Activated T-cell treated with anti-CD3 and anti-CD28 coated beads for 4 hours (primary cell): ENCODE measurements at places on chromosomes 3 and 15.

GRCh38 chr3:195591220-195591619 lies 7.5 kb upstream of the APOD start:
- DNase-seq = no peak

DNA sequence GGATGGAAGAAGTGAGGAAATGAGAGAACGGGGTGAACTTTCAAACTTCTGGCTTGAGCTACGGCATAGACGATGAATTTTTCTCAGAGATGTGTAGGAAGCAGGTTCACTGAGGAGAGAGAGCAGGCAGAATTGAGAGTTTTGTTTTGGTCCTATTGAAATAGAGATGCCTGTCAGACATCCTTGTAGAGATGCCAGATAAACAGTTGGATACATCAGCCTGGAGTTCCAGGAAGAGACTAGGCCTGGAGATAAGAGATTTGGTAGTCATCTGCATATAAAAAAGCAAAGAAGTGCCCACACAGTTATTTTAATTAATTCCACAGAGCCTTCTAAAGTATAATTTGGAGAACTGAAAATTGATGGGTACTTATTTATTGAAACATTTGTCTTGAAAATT lies 495.6 kb downstream of the IL5RA start:
- no peak for DNase-seq

DNA sequence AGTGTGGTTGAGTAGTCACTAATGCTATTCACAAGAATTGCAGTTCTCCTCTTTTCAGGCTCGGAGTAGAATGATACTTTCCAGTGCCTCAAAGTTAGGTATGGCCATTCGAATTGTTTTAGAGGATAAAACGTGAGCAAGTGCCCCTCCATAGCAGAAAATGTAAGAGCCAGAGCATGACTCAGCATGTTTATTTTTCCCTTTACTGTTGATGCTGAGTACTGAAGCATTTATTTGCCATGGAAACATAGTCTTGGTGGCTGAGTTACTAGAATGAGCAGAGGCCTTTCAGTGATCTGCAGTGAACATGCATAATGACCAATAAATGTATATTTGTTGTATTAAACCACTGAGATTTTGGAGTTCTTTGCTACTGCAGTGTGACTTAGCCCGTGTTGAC lies 540.6 kb downstream of the NLGN1 start:
- no peak for DNase-seq

- DNase-seq = no peak
Observed at GRCh38 chr3:65953301-65953812, 85.4 kb downstream of the MAGI1 start.

GRCh38 chr3:126661532-126662364 lies 6.8 kb upstream of the TXNRD3 start:
- DNase-seq = no peak

- no peak for DNase-seq
Observed at GRCh38 chr3:125052624-125053303, 3.0 kb downstream of the HEG1 start.

DNA sequence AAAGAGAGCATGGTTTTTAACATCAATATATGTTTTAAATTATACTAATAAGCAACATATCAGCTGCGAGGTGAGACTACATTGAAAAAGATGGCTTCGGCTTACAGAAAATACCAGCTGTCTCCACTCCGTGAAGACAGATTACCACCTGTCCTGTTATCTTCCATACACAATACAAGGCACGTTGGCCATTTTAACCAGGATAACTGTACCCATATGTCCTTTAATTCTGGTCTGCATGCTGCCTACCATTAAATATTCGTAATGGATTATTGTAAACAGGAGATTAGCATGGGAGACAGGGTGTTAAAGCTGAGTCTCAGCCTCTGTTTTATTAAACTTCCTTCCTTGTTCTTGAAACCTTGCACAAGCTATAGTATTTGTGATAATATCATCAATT lies 855.5 kb downstream of the ROBO1 start:
- no peak for DNase-seq

- DNase-seq = no peak
Observed at GRCh38 chr15:98445315-98445714, 203.0 kb upstream of the IGF1R start.

GRCh38 chr3:149585401-149585726 lies 72.5 kb downstream of the WWTR1 start:
- no peak for DNase-seq

GRCh38 chr3:186411994-186412393 lies 50.0 kb upstream of the DGKG start:
- DNase-seq = no peak

DNA sequence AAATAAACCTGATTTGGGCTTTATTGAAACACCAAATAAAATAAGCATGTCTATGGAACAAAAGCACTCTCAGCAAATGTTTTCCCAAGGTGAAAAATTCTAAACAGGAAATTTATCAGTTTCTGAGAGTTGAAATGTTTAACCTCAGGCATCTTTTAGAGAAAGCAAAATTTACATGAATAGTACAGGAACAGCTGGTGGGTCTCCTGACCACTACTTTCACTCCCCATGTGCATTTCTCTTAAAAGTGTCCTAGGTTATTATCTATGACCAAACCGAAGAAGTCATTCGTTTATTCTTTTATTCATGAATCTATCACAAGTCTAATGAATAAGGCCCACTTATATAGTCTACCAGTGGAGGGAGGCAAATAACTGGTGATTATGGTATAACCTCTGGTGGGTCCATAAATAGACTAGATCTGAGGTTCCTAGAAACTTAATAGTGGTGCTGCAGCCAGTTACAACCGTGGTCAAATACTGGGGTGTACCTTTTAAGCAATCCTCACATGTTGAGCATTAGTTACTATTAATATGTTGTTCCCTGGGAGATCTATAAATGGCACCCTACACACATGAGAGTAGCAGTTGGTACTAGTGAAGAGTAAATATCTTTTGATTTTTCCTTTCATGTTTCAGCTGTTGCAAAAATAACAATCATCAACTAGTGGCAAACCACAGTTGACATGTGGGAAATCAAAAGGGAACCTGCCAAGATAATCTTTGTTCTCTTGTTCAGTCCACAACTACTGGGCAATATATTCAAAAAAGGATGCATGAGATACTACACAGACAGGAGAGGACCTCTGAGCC lies 169.3 kb upstream of the STAC start:
- no peak for DNase-seq

GRCh38 chr15:70507772-70508371 lies 255.5 kb downstream of the UACA start:
- DNase-seq = no peak

GRCh38 chr3:116423374-116423773 lies 21.9 kb downstream of the LSAMP start:
- no peak for DNase-seq

DNA sequence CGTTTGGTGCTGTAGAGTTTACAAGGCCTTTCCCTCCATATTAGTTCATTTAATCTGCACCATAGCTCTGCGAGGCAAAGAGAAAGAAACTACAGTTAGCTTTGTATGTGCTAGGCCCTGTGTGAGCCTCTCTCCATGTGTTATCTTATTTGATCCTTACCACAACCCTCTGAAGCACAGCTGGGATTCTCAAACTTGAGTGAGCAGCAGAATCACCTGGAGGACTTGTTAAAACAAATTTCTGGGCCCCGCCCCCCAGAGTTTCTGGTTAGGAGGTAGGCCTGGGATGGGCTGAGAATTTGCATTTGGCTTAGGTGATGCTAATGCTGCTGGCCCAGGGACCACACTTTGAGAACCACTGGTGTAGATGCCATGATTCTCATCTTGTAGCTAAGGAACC lies 12.3 kb downstream of the CA12 start:
- no peak for DNase-seq

- no peak for DNase-seq
Observed at GRCh38 chr3:31354373-31354772, 178.4 kb upstream of the STT3B start.
